Gastroesophageal sphincter (tissue), 4 donors: ENCODE measurements at places on chromosomes 1 and 21. TPM values are rescaled to one million over a fixed set of nuclear protein-coding genes. Genes with fewer than 3 reads are reported as not detected.

The RHBDL2 gene
- total RNA-seq: not detected

The OR2T33 gene
- total RNA-seq: not detected

The PLPP3 gene
- total RNA-seq: 173 TPM

The ARTN gene
- total RNA-seq: not detected

The DSCAM gene
- total RNA-seq: not detected

GRCh38 chr1:10624256-10625050 lies 149.7 kb downstream of the PEX14 start:
- no peak for ATAC-seq

- no peak for ATAC-seq
Measured at GRCh38 chr1:48021792-48022191, 24.6 kb upstream of the TRABD2B start.

DNA sequence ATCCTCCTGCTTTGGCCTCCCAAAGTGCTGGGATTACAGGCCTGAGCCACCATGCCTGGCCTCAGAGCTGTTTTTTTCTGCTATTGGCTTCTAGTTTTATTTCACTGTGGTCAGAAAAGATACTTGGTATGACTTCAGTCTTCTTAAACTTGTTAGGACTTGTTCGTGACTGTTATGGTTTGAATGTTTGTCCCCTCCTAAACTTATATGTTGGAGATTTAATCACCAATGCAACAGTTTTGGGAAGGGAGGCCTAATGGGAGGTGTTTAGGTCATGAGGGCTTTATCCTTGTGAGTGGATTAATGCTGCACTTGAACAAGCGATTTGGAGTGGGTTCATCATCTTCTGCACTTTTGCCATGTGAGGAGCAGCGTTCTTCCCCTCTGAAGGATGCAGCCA lies 24.5 kb upstream of the SOD1 start:
- ATAC-seq: no peak

DNA sequence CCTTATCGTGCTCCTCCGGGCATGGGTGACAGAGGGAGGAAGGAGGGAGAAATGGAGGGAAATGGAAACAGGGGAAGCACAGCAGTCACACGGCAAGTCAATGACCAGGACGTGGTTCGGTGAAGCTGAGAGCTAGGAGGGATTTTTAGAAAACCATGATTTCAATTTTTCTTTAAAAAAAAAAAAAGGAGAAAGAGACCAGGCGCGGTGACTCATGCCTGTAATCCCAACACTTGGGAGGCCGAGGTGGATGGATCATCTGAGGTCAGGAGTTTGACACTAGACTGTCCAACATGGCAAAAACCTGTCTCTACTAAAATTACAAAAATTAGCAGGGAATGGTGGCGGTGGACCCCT lies 776 bp upstream of the TNFRSF9 start:
- no peak for ATAC-seq
